ENCODE measurements at places on chromosomes 12 and 14.
A peak's percentile ranks its signal among the peaks of the same experiment; 100 is the strongest.

DNA sequence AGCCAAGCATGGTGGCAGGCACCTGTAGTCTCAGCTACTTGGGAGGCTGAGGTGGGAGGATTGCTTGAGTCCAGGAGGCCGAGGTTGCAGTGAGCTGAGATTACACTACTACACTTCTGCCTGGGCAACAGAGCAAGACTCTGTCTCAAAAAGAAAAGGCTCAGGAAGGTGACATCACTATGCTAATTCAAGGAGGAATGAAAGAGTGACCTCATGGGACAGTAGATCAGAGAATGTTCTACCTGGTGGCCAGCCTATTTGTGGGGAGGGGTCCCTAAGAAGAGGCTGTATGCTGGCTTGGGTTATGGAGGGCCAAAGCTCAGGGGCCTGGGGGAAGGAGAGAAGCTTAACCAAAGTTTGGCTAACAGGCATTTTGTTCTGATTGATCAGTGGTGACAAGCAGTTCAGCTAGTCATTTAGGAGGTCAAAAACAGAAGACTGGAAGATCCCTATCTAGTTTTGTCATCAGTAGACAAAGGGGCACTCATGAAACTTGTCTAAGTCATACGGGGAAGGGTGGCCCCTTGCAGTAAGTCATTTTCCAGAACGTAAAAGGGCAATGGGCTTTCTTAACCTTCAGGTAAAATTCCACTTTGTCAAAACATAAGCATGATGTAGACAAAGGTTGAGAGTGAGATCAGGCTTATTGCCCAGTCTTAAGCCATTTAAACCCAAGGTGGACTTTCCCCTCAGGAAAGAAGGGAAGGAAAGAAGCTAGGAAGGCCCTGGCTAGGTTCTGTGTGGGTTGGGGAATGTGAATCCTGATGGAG lies 60.8 kb upstream of the EEA1 start:
- no peak for DNase-seq

- DNase-seq = no peak
Measured at GRCh38 chr14:104116288-104116755, 22.1 kb upstream of the KIF26A start.

- DNase-seq = no peak
Measured at GRCh38 chr12:21553329-21553675, 27.2 kb downstream of the SPX start.

DNA sequence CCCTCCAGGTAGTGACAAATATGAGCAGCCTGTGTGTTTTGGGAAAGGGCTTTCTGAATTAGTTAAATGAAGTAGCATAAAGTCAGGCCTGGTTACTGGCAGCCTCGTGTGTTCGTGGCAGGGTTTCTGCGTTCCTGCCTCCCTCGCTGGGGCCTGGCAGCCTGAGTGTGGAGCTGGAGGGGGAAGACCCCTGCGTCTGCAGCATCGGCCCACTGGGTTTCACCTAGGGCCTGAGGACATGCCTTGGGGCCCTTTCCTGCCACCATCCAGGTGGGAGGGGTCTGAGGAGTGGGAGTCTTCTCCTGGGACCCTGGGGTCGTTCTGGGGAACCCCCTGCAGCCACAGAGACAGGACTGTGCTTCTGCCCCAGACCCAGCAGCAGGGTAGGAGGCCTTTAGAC lies 20.4 kb upstream of the AMN start:
- DNase-seq = no peak

DNA sequence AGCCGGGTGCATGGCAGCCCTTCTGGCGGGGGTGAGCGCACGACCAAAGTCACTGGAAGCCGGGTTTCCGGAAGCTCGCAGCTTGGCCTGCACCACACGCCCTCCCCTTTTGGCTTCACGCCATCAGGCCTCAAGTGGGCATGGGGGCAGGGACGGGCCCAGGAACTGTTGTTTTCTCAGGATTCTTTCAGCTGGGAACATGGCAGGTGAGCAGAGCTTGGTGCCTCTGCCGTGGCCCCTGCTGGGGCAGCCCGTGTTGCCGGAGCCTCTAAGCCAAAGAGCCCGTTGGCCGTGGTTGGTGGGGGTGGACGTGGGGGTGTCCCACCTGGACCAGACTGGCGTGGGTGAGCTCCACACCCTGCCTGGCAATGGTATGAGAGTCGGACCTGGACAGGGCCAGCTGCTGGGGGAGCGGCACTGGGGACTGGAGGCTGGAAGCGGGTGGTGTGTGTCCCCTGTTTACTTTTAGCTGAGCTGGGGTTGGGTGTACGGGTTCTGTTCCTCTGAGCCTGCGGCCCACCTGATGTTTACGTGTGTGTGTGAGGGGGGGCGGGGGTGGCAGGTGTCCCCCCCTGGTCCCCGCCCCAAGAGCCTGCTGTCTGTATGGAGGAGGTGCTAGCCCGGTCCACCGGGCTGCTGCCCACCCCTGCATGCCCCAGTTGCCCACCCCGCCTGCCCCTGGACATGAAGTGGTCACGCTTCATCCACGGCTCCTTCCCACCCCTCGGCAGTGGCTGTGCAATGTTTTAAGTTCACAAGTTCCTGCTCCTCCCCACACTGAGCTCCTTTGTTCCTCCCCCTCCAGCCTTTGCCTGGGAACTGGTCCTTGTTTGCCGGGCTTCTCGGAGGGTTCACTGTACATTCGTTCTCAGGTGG lies 28.7 kb upstream of the PLD4 start:
- DNase-seq = no peak

GRCh38 chr14:94145902-94146527 lies 16.6 kb upstream of the IFI27L2 start:
- DNase-seq = no peak

DNA sequence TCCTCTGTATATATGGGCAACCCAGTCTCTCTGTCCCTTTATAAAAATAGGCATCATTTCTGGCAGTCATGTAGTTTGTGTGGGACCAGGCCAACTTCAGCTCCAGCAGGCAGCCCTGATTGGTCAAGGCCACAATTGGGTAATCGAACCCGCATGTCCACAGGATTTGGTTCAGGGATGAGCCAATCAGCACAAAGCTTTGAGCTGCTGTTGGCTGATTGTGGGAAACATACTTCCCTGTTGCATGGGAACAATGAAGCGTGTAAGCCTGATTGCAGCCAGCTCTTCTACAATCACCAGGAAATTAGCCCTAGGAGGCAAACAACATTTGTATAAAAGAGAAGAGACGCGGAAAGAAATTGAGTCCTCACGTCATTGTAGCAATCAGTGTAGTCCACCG lies 328.6 kb downstream of the PCNX1 start:
- DNase-seq = no peak

DNA sequence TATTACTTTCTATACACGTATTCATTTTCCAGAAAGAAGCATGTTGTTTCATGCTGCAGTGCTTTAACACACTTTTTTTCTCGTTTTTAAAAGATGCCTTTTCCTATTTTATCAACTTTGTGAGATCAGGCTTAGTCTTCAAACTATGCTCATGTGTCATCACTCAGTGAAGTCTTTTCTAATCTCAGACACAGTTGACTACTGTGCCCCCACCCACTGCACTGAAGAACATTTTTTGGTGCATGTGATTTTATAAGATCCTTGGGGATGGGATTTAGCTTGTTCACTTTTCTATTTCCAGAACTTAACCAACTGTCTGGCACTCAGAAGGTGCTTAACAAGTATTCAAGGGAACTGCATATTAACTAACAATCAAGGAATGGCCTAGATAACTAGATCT lies 85.5 kb downstream of the CDK17 start:
- DNase-seq = no peak

- DNase-seq = peak; percentile 32
Measured at GRCh38 chr12:51863933-51864832, 15.7 kb upstream of the FIGNL2 start.

GRCh38 chr14:50830044-50830931 lies 674 bp downstream of the NIN start:
- DNase-seq = peak; percentile 28

- DNase-seq = no peak
Measured at GRCh38 chr12:114399664-114400211, 6.2 kb downstream of the TBX5 start.

GRCh38 chr12:123077298-123078119 lies 73.4 kb downstream of the PITPNM2 start:
- no peak for DNase-seq

GRCh38 chr12:93191423-93191822 lies 186.3 kb upstream of the NUDT4 start:
- DNase-seq = no peak

GRCh38 chr14:59278111-59278510 lies 89.6 kb downstream of the DAAM1 start:
- no peak for DNase-seq

DNA sequence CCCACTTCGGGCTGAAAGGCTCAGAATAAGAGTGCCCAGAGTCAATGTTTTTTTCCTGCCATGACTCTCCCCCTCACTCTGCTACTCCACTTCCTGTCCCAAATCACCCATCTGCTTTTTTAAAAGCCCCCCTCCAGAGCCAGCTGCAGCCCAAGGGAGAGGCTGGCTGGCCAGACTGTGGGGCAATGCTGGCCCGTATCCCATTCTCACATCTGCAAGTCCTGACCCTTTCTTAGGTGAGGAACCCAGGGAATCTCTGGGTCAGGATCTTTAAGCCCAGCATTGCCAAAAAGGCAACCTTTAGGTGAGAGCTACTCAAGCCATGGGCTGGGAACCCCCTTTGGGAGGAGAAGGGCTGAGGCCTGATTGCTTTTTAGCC lies 1.7 kb upstream of the ITGA5 start:
- no peak for DNase-seq

DNA sequence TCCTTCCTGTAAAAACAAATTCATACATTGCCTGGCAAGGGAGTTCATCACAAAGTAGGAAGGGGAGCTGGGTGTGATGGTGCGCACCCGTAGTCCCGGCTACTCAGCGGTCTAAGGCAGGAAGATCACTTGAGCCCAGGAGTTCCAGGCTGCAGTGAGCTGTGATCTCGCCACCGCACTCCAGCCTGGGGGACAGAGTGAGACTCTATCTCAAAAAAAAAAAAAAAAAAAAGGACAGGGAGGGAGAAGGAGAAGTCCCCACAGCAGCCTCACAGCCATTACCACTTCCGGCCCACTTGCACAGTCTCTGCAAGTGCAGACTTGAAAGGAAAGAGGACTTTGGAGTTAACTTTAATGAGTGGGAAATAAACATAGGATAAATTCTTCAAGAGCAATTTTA lies 121.0 kb downstream of the FBXL14 start:
- no peak for DNase-seq

DNA sequence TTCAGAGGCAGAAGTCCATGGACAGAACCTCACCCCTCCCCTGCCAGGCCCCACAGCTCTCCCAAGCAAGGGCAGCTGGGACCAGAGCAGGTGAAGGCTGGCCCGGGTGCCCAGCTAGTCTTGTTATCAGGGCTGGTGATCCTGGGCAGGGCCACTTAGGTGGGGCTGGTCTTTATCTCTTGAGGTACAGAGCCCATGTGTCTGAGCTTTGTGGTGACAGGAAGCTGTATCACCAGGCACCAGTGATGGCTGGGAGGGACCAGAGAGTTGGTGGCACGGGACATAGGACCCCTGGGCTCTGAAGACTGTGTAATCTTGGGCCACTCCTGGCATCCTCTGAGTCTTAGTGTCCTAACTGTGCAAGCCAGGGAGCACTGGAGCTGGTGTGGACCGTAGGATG lies 12.8 kb upstream of the HPD start:
- no peak for DNase-seq

DNA sequence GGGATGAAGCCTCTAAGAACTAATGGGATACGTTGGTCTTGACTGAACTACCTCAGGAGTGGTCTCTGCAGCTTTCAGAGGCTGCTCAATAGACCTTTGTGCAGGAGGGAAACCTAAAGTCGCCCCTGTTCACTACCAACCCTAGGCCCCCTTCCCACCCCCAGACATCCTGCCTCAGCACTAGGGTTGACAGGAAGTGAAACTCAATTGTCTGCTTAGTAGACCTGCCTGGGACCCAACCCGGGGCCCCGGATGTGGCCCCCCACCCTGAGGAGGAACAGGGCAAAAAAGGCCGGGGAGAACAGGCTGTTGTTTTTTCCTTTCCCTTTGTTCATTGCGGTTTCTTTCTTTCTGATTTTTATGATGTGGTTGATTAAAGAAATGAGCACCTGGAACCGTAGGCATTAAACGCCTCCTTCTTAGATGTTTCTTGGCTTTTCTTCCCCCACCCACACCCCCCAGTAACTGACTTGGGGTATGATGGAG lies 1.6 kb upstream of the DGKA start:
- DNase-seq = no peak

GRCh38 chr12:29921307-29921706 lies 137.6 kb upstream of the TMTC1 start:
- DNase-seq = no peak

GRCh38 chr14:78697341-78697740 lies 527.2 kb downstream of the NRXN3 start:
- no peak for DNase-seq

DNA sequence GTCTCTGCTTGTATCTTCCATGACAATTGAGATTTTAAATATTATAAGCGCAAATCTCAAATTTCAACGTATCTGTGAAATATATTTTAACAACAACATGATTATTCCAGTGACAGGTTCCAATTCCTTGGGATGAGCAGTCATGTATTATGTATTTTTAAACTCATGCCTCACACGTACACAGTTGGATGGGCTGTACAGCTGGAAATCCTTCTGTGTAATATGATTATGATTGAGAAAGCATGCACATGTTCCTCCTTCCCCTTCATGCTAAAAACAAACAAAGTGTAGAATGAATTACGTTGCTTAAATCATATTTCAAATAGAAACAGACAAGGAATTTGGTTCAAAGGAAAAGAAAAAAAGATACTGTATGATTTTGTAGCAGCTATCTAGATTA lies 428.3 kb downstream of the TMTC2 start:
- no peak for DNase-seq

DNA sequence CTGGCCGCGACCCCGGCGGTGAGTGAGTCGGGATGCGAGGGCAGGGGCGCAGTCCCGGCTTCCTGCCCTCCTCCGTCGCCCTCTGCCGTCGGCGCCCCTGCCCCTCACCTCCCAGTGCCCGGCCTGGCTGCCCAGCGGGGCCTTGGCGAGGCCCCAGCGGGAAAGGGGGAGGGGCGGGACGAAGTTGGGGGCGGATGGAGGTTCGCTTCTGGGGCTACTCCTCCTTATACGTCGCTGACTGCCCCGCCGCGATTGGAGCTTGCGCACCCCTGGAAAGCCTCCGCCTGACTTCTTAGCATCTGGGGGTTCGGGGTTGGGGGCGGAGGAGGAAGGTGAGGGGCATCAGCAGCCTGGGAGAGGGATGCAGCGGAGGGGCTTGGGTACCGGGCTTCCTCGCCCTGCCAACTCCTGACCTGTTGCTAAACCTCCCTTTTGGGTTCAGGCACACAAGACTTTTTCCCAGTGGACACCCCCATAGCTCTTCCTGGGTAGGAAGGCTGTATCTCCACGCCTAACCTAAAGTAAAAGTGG lies 406 bp downstream of the TMEM263 start:
- DNase-seq = no peak

DNA sequence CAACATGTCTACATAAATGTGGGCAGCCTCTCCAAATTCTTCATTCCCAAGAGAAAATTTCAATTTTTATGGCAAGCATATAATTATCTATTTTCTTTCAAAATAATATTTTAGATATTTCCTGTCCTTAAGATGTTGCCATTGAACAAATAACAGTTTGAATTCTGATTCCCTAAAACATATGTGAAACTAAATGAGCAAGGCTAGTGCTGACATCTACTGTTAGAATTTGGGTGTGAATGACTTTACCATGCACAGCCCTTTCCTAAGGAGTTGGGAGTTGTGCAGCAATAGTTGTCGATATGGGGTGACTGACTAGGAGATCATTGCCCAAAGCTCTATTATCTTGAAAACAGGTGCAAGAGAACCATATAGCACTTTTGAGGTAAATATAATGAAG lies 108.2 kb upstream of the SLC38A4 start:
- no peak for DNase-seq

Measured in hypothalamus (tissue), 51 donors.